NCI-H1105 treated with DMSO at 0.1 percent for 48 hours (cell line): ENCODE measurements at places on chromosomes 2 and 18.
A peak's percentile ranks its signal among the peaks of the same experiment; 100 is the strongest.

DNA sequence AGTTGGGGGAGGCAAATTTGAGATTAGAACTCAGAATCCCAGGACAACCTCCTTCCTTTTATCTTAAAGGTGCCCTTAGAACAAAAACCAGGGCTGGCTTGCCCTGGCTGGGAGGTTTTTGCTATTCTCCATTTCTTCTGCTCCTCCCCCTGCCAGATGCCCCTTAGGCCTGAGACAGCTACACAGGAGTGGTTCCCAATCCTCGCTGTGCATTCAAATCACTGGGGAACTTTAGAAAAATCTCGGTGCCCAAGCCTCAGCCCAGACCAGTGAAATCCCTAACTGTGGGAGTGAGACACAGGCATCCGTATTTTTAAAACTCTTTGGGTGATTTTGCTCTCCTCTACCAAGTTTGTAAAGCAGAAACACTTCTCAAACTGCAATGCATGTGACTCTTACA is 38.8 kb downstream of the LBH start:
- no peak for DNase-seq

GRCh38 chr2:131058920-131059319 is 34.3 kb downstream of the FAM168B start:
- DNase-seq, result no peak

GRCh38 chr2:30273574-30273929 is 42.2 kb downstream of the LBH start:
- DNase-seq, result no peak

GRCh38 chr18:44680273-44681075 is at the start of gene SETBP1:
Gene SETBP1, plus strand, starts transcription at chr18:44680888. Its CDS starts 20,459 bp downstream, at chr18:44701347.
- peak; percentile 78 for DNase-seq

GRCh38 chr2:121796239-121796638 is 40.8 kb downstream of the TSN start:
- DNase-seq, result no peak

GRCh38 chr18:62206593-62206992 is 19.5 kb downstream of the RELCH start:
- DNase-seq, result no peak
